T-helper 17 cell (primary cell): ENCODE measurements at places on chromosomes 2 and 18. TPM values are rescaled to one million over a fixed set of nuclear protein-coding genes. Genes with fewer than 3 reads are reported as not detected.

The PMAIP1 gene
- total RNA-seq: 139 TPM

DNA sequence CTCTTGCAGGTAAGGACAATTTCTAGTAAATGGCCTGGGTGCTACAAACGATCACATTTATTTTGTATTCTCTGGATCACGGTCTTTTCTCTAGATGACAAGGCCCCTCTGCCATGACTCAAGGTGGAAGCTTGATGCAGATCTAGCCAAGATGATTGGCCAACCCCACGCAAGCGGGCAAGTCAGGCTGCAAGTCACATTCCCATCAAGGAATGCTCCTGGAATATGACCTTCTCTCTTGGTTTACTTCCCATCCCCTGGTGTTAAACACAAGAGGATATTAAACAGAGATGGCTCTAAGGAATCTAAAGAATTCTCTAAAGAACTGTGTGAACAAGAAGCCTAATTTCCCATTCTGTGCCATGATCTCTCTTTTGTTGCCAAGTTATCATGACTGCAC lies 97.3 kb upstream of the SERPINE2 start:
- peaks cover 22% of the 10 kb centered on the region for H3K27me3 ChIP-seq
- no peaks in the 10 kb centered on the region for H3K36me3 ChIP-seq
- H3K4me3 ChIP-seq: no peak overlapping the region
- H3K27ac ChIP-seq: no peak overlapping the region
- DNase-seq: no peak
- no peaks in the 10 kb centered on the region for H3K4me1 ChIP-seq

DNA sequence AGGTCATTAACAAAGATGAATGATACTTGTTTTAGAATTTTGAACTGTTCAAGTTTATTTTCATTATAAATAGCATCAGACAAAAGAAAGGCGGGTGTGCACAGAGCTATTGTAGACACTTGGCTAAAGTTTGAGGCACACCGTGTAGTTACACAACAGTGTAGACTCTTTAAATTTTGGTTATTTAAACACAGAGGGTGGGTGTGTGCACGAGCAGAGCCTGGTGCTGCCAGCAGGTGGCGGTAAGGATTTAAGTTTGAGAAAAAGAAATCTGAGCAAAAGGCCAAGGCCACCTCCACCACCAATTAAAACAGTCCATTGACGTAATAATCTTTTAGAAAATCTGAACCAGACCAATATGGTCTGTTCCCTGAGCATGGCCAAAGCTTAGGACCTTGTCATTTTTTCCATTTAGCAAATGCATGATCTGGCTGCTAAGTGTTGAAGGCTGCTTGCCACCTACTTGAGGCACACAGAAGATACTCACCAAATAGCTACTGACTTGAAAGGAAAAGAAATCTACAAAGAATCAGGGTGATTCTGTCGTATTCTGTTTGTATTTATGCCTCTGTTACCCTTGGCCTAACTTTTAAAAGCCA lies 14.3 kb downstream of the COPS7B start:
- no peak overlapping the region for H3K4me3 ChIP-seq
- H3K27ac ChIP-seq: no peak overlapping the region
- no peak for DNase-seq
- H3K36me3 ChIP-seq: peaks cover 17% of the 10 kb centered on the region
- peaks cover 15% of the 10 kb centered on the region for H3K4me1 ChIP-seq

- DNase-seq: no peak
- H3K27ac ChIP-seq: no peak overlapping the region
- H3K27me3 ChIP-seq: peaks cover 57% of the 10 kb centered on the region
- no peaks in the 10 kb centered on the region for H3K36me3 ChIP-seq
- H3K4me3 ChIP-seq: no peak overlapping the region
Measured at GRCh38 chr2:88845772-88846661, 154.5 kb downstream of the RPIA start.
